Hair follicle dermal papilla cell (primary cell): ENCODE measurements at places on chromosomes 6 and 20. TPM values are rescaled to one million over a fixed set of nuclear protein-coding genes. Genes with fewer than 3 reads are reported as not detected.

Gene DNMT3B
- 1.7 and 1.8 TPM in 2 replicates for total RNA-seq

Gene LTB
- not detected in 2 replicates for total RNA-seq

Gene BMP7
- total RNA-seq, result 0.12 and 0.81 TPM in 2 replicates

Gene LY6G6D
- not detected in 2 replicates for total RNA-seq

Gene LST1
- total RNA-seq, result not detected in 2 replicates

Gene MAS1
- total RNA-seq, result not detected in 2 replicates

Gene TPBG
- 73.3 and 90.5 TPM in 2 replicates for total RNA-seq

Gene NKX2-4
- total RNA-seq, result not detected in 2 replicates

Gene CCM2L
- not detected in 2 replicates for total RNA-seq

Gene CST4
- total RNA-seq, result not detected in 2 replicates

Gene RAB44
- total RNA-seq, result under 0.01 TPM in 1 of 2 replicates, not detected in the other

Gene EYA2
- total RNA-seq, result 1.5 and 2.6 TPM in 2 replicates

Gene TAF4
- total RNA-seq, result 5.1 and 5.8 TPM in 2 replicates

Gene FUT9
- not detected in 2 replicates for total RNA-seq

Gene ASIP
- total RNA-seq, result 0.32 TPM in 1 of 2 replicates, not detected in the other

Gene MUC22
- total RNA-seq, result not detected in 2 replicates

Gene LY6G6F
- total RNA-seq, result not detected in 2 replicates

Gene ETV7
- total RNA-seq, result 1.6 and 1.8 TPM in 2 replicates

Gene BFSP1
- 1.5 and 2.3 TPM in 2 replicates for total RNA-seq

Gene PTPRT
- total RNA-seq, result not detected in 2 replicates

Gene MEA1
- 26.4 and 29.3 TPM in 2 replicates for total RNA-seq

Gene OLIG3
- total RNA-seq, result not detected in 2 replicates

Gene SRC
- 37.4 and 41.1 TPM in 2 replicates for total RNA-seq

Gene RNF39
- total RNA-seq, result 0.16 TPM in 1 of 2 replicates, not detected in the other

Gene ARFGAP1
- total RNA-seq, result 108 and 115 TPM in 2 replicates

Gene RAET1E
- total RNA-seq, result 0.49 TPM in 1 of 2 replicates, not detected in the other

Gene HLA-DMB
- 0.49 and 0.65 TPM in 2 replicates for total RNA-seq

Gene OXT
- total RNA-seq, result not detected in 2 replicates

Gene ZBTB2
- 10.9 and 11.2 TPM in 2 replicates for total RNA-seq

Gene HAO1
- total RNA-seq, result not detected in 2 replicates

Gene SEMG1
- total RNA-seq, result not detected in 2 replicates
